ENCODE measurements at places on chromosomes 16 and 17. TPM values are rescaled to one million over a fixed set of nuclear protein-coding genes. Genes with fewer than 3 reads are reported as not detected.
A peak's percentile ranks its signal among the peaks of the same experiment; 100 is the strongest.

SLC47A1 gene
- polyA plus RNA-seq, result 22.5 TPM

CBX8 gene
- polyA plus RNA-seq, result 14.5 TPM

DNA sequence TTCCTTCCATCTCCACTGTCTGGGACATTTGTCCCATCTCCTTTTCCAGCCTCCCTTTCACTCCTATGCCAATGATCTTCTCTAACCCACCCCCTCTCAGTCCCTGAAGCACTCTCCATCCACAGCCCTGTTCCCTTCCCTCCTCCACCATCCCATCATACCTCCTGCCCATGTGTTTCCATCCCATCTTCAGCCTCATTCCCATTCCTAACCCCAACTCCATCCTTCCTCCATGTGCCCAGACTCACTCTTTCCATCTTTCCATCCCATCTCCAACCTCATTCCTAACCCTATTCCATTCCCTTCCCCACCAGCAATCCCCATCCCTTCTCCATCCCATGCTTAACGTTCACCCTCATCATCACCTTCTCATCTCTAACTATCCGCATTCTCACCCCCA lies 4.3 kb downstream of the IL27 start:
- no peak for DNase-seq

DNA sequence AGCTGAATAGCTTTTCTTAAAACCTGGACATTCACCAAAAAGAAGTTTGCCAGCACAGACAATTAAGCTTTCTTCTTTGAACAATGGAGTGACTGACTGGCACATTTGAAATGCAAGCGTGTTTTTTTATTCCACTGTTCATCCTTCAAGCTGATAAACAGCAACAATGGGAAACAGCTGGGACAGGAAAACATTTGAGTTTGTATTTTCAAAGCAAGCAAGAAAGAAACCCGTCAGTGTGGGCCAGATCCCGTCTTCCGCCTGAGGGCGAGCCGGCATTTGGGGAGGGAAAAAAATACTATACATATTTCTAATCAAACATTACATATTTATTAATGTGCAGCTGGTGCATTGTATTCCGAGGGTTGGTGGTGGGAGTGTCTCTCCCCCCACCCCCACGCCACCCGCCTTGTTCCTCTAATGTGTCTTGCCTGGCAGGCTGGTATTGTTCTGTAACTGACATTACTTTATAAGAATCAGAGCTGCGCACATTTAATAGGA lies 94.3 kb downstream of the CYLD start:
- DNase-seq, result no peak

GRCh38 chr16:27377666-27378485 lies 24.1 kb upstream of the IL21R start:
- DNase-seq, result no peak

DNA sequence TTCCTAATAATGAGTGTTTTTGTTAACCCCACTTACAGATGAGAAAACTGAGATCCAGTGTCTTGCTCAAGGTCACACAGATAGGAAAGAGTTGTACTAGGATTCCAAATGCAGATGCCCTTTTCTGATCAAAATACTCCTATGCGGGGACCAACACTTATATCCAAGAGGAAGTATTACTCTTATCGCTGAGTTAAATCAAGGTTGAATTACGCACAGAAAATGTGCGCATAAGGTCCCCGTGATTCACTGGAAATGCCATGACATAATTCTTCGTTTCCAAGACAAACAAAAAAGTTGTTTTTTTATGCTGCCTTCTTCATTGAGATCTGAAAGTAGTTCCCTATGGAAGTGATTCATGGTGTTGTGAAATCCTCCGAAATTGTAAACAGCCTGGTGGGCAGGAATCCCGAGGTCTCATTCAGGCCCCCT lies 463.8 kb upstream of the HSBP1 start:
- DNase-seq, result no peak

GRCh38 chr17:71361656-71362450 lies 759.0 kb upstream of the SOX9 start:
- DNase-seq, result no peak

GRCh38 chr16:80122115-80122514 lies 418.7 kb upstream of the DYNLRB2 start:
- DNase-seq, result peak; percentile 11

DNA sequence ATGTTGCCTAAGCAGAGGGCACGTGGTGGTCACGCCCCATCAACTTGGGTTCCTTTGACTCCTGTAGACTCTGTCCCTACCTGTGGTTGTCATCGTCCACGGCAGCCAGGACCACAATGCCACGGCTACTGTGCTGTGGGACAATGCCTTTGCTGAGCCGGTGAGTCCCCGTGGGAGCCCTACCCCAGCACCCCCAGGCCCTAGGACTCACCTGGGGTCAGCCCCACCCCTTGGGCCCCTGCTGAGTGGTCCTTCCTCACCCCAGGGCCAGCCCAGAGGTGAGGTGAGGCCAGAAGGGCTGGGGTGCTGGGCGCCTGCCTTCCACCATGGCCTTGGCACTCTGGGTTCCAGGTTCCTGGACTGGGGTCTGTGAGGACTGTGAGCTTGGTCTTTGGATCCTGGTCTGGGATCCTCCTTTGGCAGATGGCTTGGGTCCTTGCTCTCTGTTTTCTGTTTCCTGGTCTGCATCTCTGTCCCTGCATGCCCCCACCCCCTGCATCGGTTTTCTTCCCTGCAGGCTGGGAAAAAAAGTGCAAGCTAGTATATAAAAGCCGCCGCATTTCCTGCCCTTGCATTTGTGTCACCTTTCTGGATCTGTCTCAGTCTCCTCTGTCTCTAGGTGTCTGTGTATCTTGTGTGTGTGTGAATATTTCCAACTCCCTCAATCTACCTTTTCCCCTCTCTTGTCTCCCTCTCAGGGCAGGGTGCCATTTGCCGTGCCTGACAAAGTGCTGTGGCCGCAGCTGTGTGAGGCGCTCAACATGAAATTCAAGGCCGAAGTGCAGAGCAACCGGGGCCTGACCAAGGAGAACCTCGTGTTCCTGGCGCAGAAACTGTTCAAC lies 17.5 kb downstream of the STAT5A start:
- no peak for DNase-seq

GRCh38 chr17:77892469-77893143 lies 65.9 kb upstream of the TNRC6C start:
- no peak for DNase-seq

- DNase-seq, result no peak
These were observed 16.6 kb downstream of the KRT9 start for GRCh38 chr17:41555105-41555887.

DNA sequence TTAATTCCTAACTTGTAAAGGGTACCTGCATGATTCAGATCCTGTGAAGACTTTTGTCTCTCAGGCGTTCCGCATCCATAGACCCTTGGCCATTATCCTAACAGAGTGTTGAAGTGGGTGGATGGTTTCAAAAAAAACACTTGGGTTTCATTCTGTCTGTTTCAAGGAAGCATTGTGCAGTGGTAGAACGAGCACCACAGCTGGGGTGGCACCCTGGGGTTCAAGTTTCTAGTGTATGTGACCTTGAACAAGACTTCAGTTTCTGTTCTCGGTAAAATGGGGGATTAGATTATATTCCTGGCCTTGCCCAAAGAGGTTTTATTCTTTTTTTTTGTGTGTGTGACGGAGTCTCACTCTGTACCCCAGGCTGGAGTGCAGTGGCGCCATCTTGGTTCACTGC lies 74.3 kb downstream of the MSI2 start:
- DNase-seq, result no peak

DNA sequence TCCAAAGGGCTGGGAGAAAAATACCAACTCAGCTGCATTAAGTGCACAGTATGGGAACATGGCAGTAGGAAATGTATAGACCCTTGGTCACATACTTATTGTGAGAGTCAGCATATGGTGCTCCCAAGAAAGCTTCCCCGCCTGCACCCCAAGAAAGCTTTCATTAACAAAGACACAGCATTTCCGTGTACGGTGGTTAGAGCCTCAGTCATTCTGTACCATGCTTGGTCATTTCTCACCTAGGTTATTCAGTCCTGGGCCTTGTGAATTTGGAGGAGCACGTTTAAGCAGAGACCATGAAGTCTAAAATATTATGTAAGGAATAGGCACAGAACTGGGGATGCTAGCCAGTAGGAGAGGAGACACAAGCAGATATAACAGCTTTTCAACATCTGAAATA lies 56.1 kb downstream of the ESRP2 start:
- no peak for DNase-seq

DNA sequence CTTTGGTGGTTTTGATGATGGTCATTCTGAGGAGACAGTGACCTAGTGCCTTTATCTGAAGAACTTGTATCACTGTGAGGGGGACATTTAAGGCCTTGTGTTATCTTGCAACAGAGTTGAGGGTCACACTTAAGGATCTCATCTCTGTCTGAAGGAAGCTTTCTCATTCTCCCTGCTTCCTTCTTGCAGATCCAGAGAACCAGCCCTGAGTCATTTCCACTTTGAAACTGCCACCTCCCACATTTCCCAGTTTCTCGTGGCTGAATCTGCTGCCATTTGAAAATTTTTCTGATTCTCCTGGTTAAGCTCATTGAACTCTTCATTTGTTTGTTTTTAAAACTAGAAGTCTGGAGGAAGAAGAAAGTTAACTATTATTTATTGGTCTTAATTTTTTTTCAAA lies 190.2 kb upstream of the CDH11 start:
- DNase-seq, result no peak

Data from left renal cortex interstitium (tissue), 4 donors.